Stromal cell of bone marrow (primary cell): ENCODE measurements at places on chromosomes 1 and 21.

DNA sequence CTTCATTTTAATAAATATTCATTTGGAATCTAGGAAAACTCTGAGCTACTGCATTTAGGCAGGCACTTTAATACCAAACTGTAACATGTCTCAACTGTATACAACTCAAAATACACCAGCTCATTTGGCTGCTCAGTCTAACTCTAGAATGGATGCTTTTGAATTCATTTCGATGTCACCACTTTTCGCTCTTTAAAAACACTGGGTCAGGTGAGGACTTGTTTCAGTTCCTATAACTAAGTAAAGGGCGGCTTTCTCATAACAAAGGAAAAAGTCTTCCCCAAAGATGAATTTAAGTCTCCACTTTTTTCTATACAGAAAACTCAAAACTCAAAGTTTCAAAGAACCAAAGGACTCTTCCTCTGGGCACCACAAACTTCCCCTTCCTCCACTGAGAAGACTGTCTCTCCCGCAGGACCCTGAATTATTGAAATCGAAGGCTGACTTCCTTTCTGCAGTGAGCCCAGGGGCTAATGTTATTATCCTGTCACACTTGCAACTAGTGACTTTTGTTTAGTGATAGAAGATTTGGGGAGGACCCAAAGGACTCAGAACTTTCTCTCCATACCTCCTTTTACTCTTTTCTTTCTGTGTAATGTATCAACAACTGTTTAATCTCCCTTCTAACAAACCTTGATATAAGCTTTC is 9.7 kb upstream of the DHX9 start:
- DNase-seq: no peak

DNA sequence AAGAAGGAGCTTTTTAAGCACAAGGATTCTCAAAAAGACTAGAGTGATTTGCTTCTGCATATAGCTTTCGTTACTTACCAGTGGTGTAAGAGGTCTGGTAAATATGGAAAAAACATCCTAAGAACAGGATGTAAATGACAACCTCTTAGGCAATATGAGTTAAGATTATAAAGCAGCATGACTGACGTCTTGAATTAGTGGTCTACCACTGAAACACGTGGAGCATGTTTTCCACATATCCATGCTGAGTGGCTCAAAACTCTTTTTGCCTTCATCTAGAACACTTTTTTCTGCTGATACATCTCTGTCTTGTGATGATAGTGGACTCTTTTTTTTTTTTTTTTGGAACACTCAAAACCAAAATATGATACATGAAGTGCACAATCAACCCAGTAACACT is 44.6 kb downstream of the RCAN1 start:
- no peak for DNase-seq

DNA sequence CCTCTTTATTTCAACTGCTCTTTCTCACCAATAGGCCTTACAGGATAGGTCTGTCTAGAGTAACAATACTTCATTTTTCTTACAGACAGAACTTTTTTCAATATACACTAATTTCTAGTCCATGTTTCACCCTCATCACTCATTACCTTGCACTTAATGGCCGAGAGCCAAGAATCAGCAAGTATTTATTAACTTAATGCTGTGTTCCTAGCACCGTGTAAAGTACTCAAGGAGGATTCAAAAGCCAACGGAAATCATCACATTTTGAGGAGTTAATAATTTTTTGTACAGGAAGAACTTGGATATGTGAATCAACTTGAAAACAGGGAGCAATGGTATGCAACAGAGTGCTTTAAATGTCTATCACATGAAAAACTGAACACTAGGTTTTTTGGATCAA is 102.0 kb downstream of the PTPN14 start:
- DNase-seq: no peak

GRCh38 chr1:8392522-8392921 is 74.6 kb downstream of the SLC45A1 start:
- DNase-seq: no peak

GRCh38 chr1:25572708-25573590 is 29.5 kb downstream of the LDLRAP1 start:
- no peak for DNase-seq

DNA sequence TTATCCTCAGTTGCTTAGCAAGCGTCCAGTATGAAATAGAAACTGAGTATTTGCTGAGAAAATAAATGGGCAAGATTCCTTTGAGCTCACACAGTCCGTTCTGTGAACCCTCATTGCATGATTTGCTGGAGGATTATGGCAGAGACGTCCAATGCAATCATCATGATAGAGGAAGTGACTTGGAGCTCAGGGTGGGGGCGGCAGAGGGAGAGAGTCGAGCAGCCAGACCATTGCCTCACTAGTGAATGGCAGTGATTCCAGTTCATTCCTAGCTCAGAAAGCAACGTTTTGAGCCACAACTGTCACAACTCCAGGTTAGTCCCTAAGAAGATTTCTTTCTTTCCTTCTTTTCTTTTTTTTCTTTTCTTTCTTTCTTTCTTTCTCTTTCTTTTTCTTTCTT is 27.5 kb upstream of the COL9A2 start:
- DNase-seq: peak; percentile 87

GRCh38 chr1:12244078-12244477 is 14.2 kb downstream of the VPS13D start:
- no peak for DNase-seq

DNA sequence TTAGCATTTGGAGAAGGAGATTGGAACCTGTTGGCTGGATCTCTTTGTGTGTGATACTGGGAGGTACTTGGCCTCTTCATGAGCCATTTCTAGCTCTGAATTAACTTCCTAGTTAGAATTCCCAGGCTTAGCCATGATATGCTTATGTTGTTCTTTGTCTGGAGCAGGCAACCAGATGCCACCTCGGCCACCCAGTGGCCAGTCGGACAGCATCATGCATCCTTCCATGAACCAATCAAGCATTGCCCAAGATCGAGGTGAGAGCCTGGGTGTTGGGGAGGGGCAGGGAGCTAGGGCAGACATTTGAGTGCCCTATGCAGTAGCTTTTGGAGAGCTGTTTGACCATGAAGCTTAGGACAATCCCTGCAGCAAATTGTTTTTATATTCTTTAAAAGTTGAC is 26.5 kb upstream of the PIGV start:
- no peak for DNase-seq

DNA sequence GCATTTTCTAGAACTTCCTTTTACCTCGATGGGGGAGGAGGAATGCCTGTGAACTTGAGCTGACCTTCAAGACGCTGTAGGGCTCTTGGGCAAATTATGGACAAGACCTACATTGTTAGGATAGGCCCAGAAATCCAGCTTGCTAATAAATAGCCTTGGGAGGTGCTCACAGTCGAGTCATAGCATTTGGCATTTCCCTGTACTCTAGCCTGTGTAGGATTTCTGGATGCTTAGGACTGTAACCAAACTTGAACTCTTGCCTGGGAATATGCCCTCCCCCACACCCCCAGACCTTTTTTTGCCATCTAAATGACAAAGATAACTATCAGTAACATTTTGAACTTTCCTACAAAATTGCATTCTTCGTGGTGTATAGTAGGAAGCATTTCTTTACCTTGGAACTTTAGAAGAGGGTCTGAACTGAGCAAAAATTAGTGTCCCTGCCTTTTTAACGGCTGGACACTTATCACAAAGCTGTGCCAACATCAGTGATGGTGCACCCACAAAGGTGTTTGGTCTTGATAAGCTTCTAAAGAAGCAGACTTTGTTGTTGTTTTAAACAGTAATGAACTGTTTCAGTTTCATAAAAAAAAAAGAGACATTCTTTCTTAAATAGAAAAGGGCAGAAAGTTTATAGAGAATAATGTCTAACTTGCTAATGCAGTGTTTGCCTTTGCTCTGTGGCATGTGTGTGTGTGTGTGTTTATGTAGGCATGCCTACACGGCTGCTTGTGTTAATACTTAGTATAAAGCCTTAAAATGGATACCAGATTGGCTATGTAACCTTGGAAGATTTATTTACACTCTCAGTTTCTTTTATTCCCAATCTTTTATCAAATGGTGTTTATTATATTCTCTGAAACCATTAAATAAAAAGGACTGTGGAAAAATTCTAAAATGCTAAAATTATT is 88.2 kb downstream of the NFIA start:
- no peak for DNase-seq

DNA sequence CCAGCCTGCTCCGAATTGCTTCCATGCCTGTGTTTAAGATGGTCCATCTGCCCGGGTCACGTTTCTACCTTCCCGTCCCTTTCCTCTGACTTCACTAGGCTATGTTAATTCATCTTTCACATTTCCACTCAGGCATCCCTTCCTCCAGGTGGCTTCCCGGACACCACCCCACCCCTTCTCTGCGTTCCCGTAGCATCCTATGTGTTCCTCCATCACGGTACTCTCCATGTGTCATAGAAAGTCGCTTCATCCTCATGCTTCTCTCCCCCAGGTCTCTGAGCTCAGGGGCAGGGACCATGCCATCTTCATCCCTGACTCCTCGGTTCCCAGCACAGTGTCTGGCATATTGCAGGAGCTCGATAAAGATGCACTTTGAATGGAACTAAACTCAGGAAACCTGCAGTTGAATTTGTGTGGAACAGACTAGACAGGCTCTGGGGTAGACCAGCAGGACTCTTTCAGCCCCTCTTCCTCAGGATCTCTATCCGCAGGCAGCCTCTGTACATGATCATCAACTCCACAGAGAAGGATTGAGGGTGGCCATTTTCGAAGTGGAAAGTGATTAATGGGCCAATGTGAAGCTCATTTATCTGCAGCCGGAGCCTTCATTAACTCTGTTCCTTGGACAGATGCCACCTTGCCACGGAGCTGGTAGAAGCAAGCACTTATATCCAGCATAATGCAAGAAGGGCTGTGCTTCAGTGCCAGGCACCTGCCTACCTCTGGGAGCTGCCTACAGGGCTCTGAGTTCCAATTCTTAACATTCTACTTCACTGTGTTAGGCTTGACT is 9.1 kb downstream of the C1orf226 start:
- DNase-seq: no peak

DNA sequence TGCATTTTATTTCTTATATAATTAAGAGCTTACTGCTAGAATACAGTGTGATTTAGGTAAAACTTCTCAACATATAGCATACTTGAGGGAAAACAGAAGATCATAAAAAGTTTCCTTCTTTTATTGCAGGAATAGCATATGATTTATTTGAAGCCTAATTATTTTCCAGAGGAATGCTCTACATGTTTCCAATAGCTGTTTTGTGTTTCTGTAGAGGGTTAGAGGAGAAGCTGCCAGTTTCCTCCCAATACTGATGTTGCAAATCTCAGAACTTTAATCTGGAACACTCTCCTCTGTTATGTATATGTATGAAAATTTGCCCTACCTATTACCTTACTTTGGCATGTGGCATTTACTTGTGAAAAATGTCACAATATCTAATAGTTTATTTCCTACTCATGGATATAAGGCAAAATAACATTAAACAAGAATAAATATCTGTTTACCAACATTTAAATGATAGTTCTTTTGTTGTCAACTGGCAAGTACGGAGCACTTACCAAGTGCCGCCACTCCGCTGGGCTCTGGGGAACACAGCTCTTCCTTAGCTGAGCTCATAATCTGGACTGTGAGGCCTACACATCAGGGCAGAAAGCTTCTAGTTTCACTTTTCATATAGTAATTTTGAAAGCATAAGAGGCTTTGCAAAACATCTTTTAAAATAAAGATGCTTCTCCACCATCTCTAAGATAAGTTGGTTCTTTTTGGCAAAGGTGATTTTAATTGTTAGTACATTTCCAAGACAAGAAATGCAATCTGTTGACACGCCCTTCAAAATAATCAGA is 239.8 kb upstream of the C1orf105 start:
- no peak for DNase-seq

- DNase-seq: peak; percentile 56
Observed at GRCh38 chr1:29698033-29698432, 461.7 kb downstream of the PTPRU start.

- no peak for DNase-seq
Observed at GRCh38 chr1:23559985-23560741, 862 bp upstream of the ID3 start.

GRCh38 chr1:109882288-109883245 is 28.1 kb upstream of the CSF1 start:
- DNase-seq: no peak

GRCh38 chr1:234212764-234213657 is 160.2 kb upstream of the COA6 start:
- DNase-seq: no peak

DNA sequence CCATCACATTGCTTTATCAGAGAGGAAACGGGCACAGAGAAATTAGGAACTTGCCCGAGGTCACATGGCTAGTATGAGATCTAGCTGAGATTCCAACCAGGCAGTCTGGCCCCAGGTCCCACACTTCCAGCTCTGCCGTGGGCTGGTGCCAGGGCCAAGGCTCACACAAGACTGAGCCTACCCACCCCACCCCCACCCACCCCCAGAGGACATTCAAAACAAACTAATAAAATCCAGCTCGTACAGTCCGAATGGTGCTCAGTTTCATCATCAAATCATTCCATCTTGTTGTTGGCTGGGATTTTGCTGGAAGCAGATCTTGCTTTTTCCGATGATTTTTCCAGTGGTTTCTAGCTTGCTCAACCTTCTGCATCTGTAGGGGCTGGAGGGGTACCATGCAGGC is 27.9 kb downstream of the MATN1 start:
- DNase-seq: peak; percentile 69

GRCh38 chr1:153946622-153947241 is at the start of gene DENND4B:
Gene DENND4B (minus strand): TSS chr1:153946718. CDS start chr1:153944374, 2,344 bp downstream.
- DNase-seq: peak; percentile 59

DNA sequence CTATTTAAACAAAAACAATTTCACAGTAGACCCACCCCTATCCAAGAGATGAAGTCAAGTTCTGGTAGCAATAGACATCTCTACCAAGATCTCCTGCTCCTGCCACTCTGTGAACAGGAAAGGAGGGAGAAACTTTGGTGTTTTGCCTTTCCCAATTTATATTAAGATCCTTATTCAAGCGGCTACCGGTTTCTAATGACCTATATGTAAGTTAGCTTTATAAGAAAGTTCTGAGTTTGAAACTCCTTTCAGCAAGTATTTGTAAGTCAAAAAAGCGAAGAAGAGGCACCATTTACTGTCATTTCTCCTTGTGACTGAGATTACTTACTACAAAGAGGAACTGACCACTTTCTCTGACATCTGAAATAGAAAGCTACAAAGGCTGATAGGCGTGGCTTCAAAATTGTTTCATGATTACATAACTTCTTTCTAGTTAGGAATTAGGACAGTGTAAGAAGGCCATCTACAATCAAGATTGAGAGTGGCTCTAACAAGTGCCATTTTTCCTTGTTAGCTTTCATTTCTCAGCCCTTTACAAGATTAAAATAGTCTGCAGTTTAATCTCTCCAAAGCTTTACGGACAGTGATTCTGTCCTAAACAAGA is at the start of gene MNDA:
Gene MNDA (plus strand): TSS at position 448 of the 604 bp plus-strand sequence. CDS start 10,803 bp downstream, outside the sequence.
- DNase-seq: no peak

DNA sequence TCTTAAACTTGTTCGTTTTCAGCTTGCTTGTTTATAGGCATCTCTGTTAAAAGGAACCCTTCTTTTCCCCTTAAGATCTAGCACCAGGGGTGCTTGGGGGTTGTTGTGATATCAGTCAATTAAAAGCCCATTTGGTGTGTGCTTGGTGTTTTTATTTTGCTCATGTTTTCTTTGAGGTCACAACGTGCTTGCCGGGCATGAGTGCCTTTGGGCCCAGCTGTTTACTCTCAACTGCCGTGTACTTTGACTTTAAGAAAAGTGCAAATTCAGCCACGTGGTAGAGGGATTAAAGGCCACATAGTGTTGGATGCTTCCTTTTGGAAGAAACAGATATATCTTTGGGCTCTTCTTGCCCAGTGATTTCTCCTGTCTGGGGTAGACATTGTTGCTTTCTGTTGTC is 10.5 kb downstream of the ARID1A start:
- no peak for DNase-seq

- no peak for DNase-seq
Observed at GRCh38 chr1:63877816-63878215, 104.0 kb downstream of the ROR1 start.

GRCh38 chr1:109704173-109704572 is 7.9 kb upstream of the GSTM5 start:
- DNase-seq: no peak
